ENCODE measurements at places on chromosomes 3 and 15.

- peaks cover 22% of the 10 kb centered on the region for H3K4me1 ChIP-seq
- no peaks in the 10 kb centered on the region for H3K27me3 ChIP-seq
- no peaks in the 10 kb centered on the region for H3K36me3 ChIP-seq
- H3K4me3 ChIP-seq, result peak overlapping the region; percentile 97
Observed at GRCh38 chr3:98733812-98734281, 29.3 kb upstream of the ST3GAL6 start.

DNA sequence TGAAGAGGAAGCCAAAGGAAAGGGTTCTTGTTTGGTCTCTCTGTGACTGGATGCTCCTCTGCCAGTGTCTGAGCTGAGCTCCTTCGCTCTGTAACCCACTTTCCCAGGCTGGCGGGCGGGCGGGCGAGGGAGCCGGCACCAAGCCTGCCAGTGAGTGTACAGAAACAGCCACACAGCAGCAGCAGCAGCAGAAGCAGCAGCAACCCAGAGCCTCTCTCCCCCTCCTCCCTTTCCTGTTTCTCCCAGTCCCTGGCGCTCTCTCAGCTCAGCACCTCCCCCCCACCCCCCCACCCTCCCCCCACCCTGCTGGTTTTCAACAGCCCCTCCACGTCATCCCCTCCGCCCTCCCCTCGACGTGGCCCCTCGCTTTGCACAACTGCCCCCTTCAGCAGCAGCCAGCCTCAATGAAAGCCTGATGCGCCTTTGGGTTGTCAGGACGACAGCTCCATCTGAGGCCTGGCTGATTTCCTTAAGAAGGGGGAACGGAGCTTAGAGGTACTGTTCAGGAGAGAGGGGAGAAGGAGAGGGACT, at the start of gene LSAMP:
Gene LSAMP, minus strand, starts transcription at position 177 of the 531 bp plus-strand sequence.
- DNase-seq, result no peak
- no peak within 1 kb of the TSS for H3K4me3 ChIP-seq
- no peaks in the 10 kb centered on the region for H3K4me1 ChIP-seq
- no peaks in the 10 kb centered on the region for H3K36me3 ChIP-seq

DNA sequence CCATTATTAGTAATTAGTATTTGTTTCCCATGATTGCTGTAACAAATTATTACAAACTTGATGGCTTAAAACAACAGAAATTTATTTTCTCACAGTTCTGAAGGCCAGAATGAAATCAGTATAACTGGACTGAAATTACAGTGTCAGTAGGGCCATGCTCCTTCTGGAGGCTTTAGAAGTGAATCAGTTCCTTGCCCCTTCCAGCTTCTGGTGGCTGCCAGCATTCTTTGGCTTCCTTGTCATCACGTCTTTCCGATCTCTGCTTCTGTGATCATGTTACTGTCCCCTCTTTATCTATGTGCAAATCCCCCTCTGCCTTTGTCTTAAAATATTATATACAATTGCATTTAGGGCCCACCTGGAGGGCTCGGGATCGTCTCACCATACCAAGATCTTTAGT, 92.0 kb downstream of the FOXB1 start:
- peaks cover 28% of the 10 kb centered on the region for H3K4me1 ChIP-seq
- no peaks in the 10 kb centered on the region for H3K27me3 ChIP-seq
- no peak for DNase-seq
- no peak overlapping the region for H3K27ac ChIP-seq
- H3K36me3 ChIP-seq, result no peaks in the 10 kb centered on the region

- no peaks in the 10 kb centered on the region for H3K27me3 ChIP-seq
- H3K36me3 ChIP-seq, result no peaks in the 10 kb centered on the region
- no peak for DNase-seq
- H3K4me1 ChIP-seq, result no peaks in the 10 kb centered on the region
Observed at GRCh38 chr15:21268436-21268940, 171.8 kb downstream of the POTEB3 start.

DNA sequence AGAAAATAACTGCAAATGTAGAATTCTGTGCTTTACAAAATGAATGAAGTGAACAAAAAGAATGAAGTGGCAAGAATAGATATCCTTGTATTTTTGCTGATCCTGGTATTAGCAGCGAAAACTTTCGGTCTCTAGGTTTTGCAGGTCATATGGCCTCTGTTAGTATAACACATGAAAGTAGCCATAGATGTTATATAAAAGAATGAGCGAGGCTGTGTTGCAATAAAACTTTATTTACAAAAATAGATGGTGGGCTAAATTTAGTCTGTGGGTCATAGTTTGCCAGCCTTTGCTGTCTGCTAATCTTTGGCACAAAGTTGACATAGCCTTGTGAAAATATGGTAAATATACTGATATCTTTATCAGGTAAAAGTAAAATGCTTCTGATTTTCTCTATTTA, 35.2 kb downstream of the SEC22A start:
- H3K4me1 ChIP-seq, result no peaks in the 10 kb centered on the region
- no peak overlapping the region for H3K4me3 ChIP-seq
- DNase-seq, result no peak

GRCh38 chr3:127792541-127793292, 29.6 kb downstream of the MGLL start:
- H3K27me3 ChIP-seq, result no peaks in the 10 kb centered on the region
- no peak for DNase-seq
- H3K27ac ChIP-seq, result no peak overlapping the region

DNA sequence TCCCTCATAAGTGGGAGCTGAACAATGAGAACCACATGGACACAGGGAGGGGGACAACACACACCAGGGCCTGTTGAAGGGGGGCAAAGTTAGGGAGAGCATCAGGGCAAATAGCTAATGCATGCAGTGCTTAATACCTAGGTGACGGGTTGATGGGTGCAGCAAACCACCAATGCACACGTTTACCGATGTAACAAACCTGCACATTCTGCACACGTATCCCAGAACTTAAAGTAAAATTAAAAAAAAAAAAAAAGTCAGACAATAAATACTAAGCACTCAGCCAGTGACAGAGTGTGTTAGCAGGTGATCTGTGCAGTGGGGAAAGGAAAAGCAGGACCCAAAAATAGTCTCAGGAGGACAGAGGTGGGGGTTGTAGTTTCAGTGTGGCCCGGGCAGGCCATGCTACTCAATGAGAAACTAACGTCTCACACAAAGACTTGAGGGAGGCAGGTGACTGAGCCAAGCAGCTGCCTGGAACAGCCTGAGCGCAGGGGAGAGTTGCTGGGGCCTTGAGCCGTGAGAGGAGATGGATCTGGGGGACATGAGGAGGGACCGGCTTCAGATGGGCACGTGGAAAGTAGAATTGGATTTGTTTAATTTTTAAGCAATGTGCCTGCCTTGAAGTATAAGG, 18.4 kb downstream of the ANKDD1A start:
- no peak for DNase-seq
- no peaks in the 10 kb centered on the region for H3K4me1 ChIP-seq
- H3K4me3 ChIP-seq, result no peak overlapping the region
- no peak overlapping the region for H3K27ac ChIP-seq
- H3K36me3 ChIP-seq, result no peaks in the 10 kb centered on the region

DNA sequence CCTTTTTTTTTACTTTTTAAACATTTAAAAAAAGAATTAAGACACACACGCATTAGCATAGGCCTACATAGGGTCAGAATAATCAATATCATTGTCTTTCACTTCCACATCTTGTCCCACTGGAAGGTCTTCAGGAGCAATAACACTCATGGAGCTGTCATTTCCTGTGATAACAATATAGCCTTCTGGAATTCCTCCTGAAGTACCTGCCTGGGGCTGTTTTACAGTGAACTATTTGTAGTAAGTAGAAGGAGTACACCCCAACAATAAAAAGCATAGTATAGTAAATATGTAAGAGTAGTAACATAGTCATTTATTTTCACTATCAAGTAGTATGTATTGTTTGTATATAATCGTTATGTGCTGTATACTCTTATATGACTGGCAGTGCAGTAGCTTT, 19.5 kb upstream of the CLDN18 start:
- no peak overlapping the region for H3K4me3 ChIP-seq
- no peaks in the 10 kb centered on the region for H3K4me1 ChIP-seq
- H3K27ac ChIP-seq, result no peak overlapping the region
- no peaks in the 10 kb centered on the region for H3K27me3 ChIP-seq
- H3K36me3 ChIP-seq, result no peaks in the 10 kb centered on the region
